Stimulated activated CD8-positive, alpha-beta memory T cell treated with anti-CD3 and anti-CD28 coated beads, Interleukin-7, amount 100 ng/mL, for 4 hours (primary cell): ENCODE measurements at places on chromosomes 1 and 21.

DNA sequence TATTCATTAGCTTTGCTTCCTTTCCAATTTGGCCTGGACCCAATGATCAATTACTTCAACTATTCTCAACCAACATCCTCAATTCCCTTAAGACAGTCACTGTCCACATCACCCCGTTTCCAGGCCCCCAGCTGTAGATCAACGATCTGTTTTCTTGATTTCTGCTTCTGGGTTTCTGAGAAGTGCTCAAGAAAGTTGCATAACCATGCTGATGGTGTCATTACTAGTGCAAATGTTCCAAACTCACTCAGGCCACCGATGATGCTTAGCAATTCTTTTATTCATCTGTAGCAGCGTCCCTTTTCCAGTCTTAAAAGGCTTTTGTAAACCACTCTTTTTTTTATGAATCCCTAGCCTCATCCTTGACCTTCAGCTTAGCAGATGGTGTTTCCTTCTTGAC is 155.8 kb upstream of the PTGFR start:
- no peak for DNase-seq

DNA sequence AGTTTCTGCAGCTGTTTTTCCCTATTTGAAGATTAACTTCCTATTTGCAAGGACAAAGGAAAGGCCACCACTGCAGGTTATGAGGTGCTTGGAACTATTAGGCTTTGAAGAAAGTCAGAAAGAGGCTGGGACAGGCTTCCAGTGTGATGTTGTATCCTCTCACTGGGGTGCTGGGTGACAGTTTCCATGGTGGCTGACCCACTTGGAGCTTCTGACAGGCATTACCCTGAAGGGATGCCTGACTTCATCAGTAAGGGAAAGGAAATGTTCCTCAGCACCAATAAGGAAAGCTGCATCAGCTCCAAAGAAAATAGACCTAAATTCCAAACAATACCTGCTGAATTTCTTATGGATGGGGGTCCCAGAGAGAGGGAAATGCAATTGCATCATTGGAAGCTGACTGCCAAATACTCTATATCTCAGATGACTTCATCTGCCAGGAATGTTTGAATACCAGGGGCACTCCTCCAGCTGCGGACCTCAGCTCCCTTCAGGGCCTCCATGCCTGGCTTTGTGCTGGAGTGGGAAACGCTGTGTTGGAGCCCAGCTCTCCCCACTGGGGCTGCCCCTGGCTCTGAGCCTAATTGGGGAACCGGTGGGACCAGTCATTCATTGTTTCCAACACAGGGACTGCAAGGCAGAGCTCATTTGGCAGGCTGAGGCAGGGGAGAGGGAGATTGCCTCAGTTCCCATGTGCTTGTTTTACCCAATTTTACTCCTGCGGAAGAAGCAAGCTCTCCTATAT is 76.6 kb downstream of the RGL1 start:
- DNase-seq: no peak

DNA sequence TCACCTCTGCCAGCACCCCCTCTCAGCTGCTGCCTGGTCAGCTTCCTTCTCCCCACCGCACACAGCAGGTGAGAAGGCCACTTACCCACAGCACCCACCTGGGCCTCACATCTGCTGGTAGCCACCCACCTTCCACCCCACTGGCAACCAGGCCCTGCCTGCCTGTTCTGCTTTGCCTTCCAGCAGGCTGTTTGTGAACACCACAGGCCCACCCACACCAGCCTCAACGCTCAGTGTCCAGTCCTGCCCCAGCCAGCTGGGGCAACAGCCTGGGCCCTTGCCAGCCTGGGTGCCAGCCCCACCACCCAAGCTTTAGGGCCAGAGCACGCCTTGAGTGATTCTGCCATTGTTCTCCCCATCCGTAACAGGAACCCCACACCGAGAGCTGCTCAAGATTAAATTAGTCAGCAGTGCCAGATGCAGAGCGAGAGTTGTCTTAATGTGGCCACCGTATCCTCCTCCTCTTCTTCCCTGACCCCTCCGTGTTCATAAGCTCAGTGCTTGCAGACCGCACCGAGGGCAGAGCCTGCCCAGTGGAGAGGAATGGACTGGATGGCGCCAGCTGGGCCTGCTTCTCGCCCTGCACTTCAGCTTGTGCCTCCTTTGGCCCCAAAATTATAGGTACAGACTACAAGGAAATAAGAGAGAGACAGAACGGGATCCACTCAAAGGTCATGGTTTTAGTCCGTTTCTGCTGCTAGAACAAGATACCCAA is 120.3 kb upstream of the COL6A1 start:
- no peak for DNase-seq

GRCh38 chr1:95723346-95723745 is 489.3 kb downstream of the RWDD3 start:
- DNase-seq: no peak

- no peak for DNase-seq
Measured at GRCh38 chr1:89631816-89632656, 884 bp upstream of the LRRC8C start.

DNA sequence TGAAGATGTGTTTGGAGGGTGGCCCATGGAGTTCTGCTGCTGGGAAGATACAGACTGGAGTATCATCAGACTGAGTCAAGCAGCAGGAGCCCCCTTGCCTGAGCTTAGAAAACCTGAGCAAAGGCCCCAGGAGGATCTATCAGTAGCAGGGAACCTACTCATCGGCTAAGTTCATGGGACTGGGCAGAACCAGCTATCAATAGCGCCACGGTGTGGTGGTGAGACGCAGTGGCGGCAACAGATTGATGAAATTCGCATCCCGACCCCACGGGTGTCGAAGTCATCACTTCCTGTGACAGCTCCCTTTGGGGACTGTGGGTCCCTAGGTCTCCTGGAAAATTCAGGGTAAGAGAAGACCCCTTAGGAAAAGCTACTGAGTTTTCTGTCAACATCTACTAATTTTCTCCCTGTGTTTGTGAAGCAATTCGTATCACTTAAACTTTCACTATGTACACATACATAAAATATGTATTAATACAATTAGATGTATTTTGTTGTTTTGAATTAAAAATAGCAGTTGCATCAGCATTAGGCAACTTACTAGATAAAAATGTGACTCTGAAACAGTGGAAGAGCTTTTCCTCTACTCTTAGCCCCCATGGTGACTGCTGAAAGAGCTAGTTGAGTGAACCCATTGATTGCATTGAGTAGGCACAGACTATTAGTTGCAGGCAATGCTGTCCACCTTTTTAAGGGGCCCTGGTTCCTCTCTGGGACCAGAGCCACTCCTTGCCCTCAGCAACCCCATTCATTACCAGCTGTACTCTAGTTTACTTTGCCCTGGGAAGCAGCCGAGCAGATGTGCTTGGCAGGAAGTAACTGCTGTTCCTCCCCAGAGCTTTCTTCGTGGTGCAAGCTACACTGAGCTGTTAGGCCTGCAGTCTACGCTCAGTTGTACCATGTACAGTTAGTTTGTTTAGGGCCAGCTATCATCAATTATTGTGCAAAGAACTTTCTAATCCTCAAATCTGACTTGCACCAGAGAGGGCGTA is 7.3 kb upstream of the CACNA1S start:
- peak; percentile 12 for DNase-seq

- no peak for DNase-seq
Measured at GRCh38 chr1:50438945-50439344, 15.7 kb upstream of the DMRTA2 start.

GRCh38 chr1:160030657-160031364 is 979 bp downstream of the PIGM start:
- DNase-seq: no peak

DNA sequence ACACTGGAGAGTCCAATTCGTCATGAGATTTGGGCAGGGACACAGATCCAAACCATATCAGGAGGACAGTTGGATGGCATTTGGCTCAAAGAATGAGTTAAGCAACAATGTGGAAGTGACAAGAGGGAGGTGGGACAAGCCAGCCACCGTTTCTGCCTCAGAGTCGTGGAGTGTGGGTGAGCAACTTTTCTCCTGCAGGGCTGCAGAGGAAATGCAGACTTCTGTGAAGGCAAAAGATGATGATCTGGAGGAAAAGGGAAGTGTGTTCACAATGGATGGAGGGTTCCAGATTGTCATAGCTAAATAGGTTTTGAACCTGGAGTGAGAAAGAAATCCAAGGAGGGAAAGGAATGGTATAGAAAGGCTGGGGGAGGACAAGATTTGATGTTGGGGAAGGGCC is 16.4 kb upstream of the KANK4 start:
- DNase-seq: no peak

DNA sequence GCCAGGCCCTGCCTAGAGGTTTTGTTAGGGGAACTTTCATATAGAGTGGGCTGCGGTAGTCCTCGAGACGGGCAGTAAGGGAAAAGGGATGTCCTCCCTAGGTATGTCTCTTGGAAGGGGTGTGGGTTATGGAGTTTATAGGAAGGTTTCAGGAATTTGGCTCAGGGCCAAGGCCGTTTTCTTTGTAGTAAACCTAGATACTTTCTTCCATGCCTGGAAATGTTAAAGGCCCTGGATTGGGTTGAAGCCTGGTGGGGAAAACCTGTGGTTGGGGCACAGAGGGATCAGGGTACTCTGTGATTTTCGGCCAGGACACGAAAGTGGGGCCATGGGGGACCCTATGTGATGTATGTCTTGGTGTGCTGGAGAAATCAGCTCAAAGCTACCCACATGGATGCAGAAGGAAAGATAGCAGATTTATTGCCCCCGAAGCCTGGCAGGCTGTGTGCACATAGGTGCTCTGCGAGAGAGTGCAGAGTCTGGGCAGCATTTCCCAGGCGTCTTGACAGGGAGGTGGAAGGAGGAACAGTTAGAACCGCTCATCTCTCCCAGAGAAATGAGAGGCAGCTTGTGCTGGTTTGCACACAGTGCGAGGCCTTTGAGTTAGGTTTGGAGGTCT is 1.7 kb downstream of the SNAP47 start:
- no peak for DNase-seq

GRCh38 chr21:31945546-31945945 is 72.7 kb downstream of the HUNK start:
- no peak for DNase-seq

DNA sequence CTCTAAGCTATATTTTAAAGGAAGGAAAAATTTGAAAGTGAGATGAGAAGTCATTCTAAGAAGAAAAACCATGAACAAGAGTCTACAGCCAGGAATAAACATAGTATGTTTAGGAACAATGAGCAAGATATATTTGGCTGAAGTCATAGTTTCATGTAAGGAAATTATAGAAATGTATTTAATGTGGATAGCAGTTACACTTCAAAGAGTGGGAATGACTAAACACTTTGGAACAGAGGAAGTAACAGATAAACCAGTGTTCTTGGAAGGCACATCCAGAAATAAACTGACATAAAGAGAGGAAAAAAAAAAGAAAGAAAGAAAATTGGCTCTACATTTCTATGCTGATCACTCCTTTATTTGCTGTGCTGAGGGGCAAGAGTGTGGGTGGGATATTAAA is 18.0 kb downstream of the C8A start:
- no peak for DNase-seq

- DNase-seq: no peak
Measured at GRCh38 chr1:92461364-92462097, 25.2 kb downstream of the GFI1 start.
